ENCODE measurements at places on chromosomes 5 and 9. TPM values are rescaled to one million over a fixed set of nuclear protein-coding genes. Genes with fewer than 3 reads are reported as not detected.

The NSG2 gene
- not detected for total RNA-seq

The AKNA gene
- total RNA-seq, result 407 TPM

The PTGDS gene
- total RNA-seq, result not detected

The LIFR gene
- not detected for total RNA-seq

The CTXN3 gene
- total RNA-seq, result not detected

The ST6GALNAC4 gene
- 199 TPM for total RNA-seq

The INSL4 gene
- total RNA-seq, result not detected

The IL7R gene
- 1.4 TPM for total RNA-seq

The ROR2 gene
- total RNA-seq, result 0.49 TPM

The SHC3 gene
- total RNA-seq, result not detected

The NOXA1 gene
- total RNA-seq, result 8.4 TPM

The PCDHGA1 gene
- total RNA-seq, result 0.53 TPM

The OTULINL gene
- 0.80 TPM for total RNA-seq

The CD274 gene
- total RNA-seq, result 7.0 TPM
